NCI-H774 (cell line): ENCODE measurements at places on chromosomes 3 and 15.
A peak's percentile ranks its signal among the peaks of the same experiment; 100 is the strongest.

DNA sequence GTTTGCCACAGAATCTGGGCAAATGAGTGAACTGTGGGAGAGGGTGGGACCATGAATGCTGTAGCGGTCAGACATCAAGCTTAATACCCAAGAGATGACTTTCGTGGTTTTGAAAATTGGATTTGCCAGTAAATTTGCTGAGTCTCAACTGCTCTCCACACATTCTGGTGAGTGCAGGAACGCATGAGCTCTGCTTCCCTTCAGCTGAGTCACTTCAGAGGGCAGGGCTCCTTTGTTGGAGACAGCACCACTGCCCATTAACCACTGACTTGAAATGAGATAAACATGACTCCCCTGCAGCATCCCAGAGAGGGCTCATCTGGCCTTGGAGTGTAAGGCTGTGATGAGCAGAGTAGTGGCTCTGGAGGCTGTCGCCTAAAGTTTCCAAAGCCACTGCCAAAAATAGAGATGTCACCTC is 22.6 kb downstream of the RARRES1 start:
- no peak for DNase-seq

DNA sequence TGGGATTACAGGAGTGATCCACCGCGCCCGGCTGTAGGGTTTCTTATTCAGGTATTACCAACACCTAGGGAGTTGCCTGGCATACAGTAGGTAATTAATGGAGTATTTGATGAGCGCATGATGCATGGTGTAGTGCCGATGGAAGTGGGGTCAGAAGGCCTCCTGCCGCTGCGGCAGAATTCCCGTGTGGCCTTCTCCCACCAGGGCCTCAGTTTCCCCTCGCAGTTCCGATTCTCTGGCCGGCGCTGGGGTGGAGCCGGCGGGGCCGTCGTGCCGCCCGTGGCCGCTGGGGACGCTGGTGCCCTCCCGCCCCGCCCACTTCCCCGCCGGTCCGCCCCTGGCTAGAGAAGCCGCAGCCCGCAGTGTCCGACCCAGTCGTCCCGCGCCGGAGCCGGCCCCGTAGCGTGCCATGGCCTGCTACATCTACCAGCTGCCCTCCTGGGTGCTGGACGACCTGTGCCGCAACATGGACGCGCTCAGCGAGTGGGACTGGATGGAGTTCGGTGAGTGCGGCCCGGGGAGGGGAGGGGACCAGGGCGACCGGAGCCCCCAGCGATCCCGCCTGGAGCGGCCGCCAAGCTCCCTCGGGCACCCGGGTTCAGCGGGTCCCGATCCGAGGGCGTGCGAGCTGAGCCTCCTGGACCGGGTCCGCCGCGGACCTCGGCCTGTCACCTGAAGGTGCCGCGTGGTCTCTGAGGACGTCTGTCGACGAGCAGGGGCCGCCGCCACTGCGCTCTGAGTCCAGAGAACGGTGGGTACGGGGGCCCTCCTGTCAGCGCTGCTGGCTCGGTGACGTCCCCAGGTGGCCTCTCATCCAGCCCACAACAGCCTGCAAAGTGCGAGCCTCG is at the start of gene IRAK2:
IRAK2 (plus strand) TSS at position 374 of the 848 bp plus-strand sequence; CDS start at position 410, 36 bp downstream.
- DNase-seq, result peak; percentile 15

GRCh38 chr3:193742628-193743027 is 149.6 kb downstream of the OPA1 start:
- peak; percentile 77 for DNase-seq

- no peak for DNase-seq
Observed at GRCh38 chr3:146159037-146159436, 1.9 kb downstream of the PLOD2 start.

DNA sequence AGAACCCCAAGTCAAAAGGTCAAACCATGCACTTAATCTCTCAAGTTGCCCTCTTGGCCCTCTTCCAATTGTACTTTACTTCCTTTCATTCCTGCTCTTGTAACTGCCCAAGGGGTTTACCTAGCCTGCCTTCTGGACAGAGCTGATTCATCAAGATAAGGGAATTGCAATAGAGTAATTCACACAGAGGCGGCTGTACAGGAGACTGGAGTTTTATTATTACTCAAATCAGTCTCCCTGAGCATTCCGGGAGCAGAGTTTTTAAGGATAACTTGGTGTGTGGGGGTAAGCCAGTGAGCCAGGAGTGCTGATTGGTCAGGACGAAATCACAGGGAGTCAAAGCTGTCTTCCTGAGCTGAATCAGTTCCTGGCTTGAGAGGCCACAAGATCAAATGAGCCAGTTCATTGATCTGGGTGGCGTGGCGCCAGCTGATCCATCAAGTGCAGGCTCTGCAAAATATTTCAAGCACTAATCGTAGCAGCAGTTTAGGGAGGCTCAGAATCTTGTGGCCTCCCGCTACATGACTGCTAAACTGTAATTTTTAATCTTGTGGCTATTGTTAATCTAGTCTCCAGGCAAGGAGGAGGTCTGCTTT is 590.0 kb downstream of the EPHA3 start:
- DNase-seq, result no peak

- DNase-seq, result no peak
Observed at GRCh38 chr3:196274585-196274984, 12.9 kb downstream of the PCYT1A start.

GRCh38 chr3:45841420-45841756 is 531 bp downstream of the LZTFL1 start:
- no peak for DNase-seq

GRCh38 chr3:129612534-129613366 is 6.3 kb upstream of the PLXND1 start:
- DNase-seq, result no peak

DNA sequence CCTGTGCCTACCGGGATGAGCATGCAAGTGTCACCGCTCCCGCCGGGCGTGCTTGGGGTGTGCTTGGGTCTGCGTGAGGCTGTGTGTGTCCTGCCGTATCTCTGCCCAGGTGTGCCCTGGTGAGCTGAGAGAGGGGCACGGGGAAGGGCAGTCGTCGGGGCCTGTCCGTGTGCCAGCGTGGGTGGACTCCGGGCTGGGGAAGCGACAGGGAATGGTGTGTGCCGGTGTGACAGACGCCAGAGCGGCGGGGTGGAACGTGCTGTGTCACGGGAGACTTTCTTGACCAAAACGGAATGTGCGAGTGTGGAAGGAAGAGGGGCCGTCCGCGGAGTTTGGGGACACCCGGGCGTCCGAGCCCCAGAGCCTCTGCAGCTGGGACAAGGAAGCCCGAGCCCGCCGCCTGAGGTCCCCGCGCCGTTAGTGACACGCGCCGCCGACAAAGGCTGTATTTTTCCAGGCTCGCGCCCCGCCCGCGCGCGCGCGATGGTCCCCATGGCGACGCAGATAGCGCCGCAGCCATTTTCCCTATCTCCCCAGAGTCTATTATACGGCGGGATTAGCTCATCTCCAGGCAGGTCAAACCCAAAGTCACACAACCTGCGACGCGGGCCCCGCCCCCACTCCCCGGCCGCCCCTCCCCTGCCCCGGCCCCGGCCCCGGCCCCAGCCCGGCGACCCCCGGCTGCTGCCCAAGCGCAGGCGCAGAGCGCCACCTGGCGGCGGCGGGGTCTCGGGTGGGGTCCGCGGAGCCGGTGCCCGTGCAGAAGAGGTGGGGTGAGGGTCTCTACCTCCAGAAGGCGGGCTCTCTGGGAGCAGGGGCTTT is 4.5 kb upstream of the GATA2 start:
- peak; percentile 54 for DNase-seq

- DNase-seq, result no peak
Observed at GRCh38 chr3:128447561-128448013, 19.1 kb downstream of the DNAJB8 start.

DNA sequence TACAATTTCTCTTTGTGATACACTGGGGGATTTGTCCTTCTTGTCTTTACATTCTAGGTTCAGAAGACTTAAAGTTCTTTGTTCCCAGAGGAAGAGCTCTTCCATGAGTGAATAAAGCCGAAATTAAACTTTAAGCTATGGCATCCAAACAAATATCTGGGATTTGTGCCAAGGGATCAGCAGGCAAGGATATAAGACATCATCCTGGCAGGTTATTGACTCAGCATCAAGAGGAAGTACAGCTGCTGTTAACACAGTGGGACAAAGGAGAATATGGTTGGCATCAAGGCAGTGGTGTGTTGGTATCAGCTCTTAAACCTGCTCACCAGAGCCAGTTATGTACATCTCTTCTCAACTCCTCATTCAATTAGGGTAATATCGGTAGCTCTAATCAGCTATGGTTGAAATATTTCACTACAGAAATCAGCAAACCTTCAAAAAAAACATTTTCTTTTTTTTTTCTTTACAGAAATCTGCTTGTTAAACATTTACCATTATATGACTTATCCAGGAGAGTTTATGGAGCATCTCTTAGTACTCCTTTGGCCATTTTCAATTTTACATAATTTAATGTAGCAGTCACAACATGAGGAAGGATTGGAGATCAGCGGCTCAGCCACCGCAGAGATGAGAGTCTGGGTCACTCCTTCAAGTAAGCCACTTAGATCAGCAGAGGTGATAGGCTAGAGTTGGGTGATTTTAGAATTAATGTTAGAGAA is 1198.6 kb upstream of the EPHA6 start:
- DNase-seq, result no peak

DNA sequence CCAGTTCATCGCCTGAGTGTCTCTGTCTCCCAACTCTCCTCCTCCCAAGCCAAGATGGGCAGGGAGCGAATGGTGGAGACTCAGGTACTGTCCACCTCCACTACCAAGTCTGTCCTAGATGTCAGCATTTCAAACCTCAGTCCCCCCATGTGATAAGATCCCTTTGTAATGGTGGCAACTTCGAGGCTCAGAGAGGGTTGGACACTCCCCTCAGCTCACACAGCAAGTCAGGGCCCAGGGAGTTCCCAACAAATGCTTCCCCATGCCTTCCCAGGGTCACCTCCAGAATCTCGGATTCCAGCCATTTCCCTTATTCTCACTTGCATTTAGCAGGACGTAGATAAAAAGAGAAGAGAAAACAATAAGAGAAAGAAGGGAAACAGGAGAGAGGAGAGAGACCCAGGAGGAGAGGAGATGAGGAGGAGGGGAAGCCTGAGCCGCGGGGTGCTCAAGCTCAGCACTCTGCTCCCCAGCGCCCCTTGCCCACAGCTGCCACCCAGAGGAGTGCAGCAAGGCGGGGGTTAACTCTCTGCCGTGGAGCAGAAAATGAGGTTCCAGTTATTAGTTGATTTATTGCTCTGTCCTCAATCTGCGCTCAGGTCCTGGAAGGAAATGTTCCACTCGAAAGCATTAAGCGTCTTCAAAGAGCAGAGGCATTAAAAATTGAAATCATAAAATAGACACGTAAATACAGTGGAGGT is 84.1 kb upstream of the LINGO1 start:
- no peak for DNase-seq

GRCh38 chr3:181382656-181383055 is 329.1 kb upstream of the SOX2 start:
- DNase-seq, result no peak

GRCh38 chr3:47578691-47579632 is at the start of gene CSPG5:
TSS of gene CSPG5 (minus strand) at chr3:47578865. CDS start at chr3:47578693, 172 bp downstream.
- no peak for DNase-seq

DNA sequence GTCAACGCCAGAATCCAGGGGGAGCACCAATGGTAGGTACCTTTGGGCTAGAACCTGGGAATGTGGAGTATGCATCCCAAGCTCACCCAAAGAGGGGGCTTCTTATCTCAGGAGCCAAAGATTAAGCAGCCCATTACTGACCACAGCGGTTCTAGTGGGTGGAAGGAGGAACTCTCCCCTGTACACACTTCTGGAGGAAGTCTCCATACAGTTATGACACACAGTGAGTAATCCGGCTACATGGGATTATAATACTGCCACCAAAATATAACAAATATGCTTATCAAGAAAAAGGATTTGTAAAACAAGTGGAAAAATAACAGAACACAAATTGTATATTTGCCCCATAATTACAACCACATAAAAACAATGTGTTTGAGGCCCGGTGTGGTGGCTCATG is 8.4 kb downstream of the MYO1E start:
- DNase-seq, result no peak

DNA sequence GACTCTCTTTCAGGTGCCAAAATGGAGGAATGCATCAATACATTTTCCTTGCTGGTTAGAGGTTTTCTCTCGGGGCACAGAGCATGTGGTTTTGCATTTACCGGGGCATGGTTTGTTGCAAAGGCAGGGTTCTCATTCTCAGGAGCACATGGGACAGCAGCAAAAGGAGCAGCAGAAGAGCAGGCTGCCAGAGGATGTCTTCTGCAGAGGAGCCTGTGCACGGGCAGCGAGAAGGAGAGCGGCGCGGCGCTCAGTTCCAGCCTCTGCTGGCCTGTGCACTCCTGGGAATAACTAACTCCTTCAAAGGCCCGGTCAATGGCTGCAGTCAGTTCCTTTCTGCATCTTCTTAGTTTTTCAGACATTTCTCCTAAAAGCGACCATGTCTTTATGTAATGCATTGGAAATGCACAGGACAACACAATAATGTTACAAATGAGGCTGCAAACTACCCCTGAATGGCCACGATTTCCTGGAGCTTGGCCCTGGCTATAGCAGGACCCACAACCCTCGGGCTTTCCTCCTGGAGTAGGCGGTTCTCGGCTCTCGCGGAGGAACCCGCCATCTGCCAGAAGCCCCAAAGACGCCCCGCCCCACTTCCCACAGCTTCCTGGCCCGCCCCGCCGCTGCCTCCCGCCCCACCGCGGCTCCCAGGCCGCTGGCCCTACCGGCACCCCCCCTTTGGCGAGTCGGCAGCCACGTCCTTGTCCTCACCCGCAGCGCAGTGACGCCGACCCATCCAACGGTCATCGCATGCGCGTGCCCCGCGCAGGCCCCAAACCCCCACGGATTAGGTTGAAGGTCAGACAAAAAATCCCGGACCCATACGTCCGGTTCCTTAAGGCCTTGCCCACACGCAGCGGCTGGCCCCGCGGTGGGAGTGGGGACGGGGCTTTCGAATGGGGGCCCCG is at the start of gene C3orf62:
C3orf62 (minus strand) TSS at position 758 of the 908 bp plus-strand sequence; CDS start at position 398, 360 bp downstream.
- no peak for DNase-seq

DNA sequence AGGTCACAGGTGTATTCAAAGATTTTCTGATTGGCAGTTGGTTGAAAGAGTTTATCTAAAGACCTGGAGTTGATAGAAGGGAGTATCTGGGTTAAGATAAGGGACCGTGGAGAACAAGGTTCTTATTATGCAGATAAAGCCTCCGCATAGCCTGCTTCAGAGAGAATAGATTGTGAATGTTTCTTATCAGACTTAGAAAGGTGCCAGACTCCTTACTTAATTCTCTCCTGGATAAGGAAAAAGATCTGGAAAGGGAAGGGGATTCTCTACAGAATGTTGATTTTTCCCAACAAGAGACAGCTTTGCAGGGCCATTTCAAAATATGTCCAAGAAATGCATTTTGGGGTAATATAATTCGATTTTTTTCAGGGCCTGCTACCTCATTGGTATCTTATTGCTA is 341.3 kb upstream of the RARB start:
- no peak for DNase-seq

DNA sequence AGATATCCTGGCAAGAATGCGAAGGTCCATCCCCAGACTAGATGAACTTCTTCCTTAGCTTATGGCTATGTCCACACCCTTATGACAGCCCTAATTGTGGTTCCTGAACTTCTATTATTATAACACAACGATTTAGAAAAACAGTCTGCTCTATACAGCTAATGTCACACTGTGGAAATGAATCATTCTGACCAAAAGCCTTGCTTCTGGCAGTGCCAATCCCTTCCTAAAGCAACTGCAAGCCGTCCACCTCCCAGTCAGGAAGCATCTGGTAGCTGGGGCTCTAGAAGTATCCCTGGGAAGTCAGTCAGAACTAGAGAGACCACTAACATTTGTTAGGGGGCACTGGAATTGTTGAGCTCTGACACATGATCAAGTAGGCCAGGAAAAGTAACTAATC is 45.0 kb downstream of the MYO5A start:
- DNase-seq, result no peak
